ENCODE measurements at places on chromosomes 7 and 10.

GRCh38 chr10:132429281-132430230 lies 32.6 kb downstream of the PWWP2B start:
- DNase-seq: no peak

DNA sequence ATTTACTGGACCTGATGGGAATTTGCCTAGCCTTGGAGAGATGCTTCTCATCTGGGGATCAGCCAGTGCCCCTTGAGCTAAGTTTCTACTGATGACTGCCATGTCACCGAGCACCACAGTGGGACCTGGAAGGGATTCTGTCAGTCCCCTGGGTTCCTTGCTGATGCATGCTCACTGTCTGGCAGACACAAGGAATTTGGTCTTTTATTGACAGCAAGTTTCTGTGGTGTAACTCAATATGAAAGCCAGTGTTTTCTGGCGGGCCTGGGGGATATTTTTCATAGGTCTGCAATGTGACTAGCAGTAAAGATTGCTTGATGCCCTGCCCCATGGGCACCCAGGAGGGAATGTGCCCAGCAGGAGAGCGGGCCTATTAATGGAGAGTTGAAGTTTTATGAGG lies 30.7 kb downstream of the MAP3K8 start:
- DNase-seq: no peak

GRCh38 chr7:28330384-28331070 lies 81.8 kb upstream of the CREB5 start:
- DNase-seq: no peak

DNA sequence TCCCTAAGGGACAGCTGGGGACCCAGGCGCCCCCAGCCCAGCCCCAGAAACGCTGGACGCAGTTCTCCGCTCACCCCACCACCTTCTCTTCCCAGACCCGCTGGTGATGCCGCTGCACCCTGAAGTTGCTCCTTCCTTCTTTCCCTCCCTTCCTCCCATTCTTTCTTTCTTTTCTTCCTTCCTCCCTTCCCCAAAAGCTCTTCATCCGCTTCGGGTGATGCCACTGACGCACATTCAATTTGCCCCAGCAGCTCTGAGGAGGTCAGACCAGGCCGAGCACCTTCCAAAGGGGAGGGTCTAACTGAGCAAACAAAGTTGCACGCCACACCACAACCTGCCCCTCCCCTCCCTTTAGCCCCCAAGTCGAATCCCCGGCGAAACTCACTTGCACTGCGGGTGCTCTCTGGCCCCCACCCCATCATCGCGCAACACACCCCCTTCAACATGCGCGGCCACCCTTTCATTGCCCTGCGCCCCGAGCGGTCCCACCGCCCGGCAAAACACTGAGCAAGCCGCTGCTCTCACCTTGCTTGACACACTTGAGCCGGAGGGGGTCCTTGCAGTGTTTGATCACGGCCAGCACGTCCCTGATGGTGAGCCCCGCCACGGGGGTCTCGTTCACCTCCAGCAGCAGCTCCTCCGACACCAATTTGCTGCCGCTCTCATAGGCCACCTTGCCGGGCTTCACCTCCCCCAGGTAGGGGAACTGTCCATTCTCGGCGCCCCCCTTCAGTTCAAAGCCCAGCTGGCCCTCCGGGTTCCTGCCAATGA lies 787 bp downstream of the MAGI2 start:
- DNase-seq: peak; percentile 73

- peak; percentile 19 for DNase-seq
These were observed 78.1 kb downstream of the VSTM4 start for GRCh38 chr10:49037187-49037586.

DNA sequence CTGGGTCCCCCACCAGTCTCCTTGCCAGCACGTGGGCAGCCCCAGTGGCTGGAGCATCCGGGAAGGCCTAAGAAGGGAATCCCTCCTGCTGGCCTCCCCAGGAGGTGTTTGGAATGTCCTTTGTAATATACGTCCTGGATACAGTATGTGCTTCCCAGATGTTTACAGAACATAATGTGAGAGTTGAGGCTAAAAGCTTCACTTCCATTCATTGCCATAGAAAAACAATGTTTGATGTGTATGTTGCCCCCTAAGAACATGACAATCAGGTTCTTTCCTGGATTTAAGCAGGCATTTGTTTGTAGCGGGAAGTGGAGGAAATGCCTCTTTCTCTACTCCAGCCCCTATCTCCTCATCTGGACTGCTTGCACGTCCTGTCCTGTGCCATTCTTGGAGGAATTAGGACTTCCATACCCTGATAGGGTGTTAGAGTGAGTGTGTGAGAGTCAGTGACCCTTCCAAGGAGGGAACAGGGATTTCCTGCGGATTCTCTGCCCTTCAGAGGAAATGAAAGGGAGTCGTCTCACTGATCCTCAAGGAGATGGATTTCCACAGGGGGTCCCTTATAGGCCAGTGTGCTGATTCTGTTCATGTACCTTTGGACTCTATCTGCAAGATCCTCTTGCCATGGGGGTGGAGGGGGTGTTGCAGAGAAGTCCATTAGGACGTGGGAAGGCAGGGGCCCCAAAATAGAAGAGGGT lies 1.2 kb downstream of the IGFBP1 start:
- DNase-seq: no peak

DNA sequence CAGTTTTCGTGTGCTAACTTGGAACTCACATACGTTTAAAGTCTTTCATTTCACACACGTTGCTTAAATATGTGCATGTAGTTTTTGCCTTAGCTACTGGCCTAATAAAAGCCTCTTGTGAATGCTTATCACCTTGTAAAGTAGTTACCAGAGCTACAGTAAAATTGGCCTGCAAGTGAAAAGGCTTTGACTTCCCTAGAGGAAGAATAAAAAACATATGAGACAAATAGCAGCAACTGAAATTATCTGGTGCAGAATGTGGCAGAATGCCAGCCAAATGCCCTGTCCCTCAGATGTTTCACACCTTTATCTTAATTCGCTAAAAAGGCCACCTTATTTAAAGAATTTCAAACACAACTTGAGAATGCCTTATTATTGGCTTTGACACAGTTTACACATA lies 28.1 kb upstream of the RPA3 start:
- peak; percentile 10 for DNase-seq

DNA sequence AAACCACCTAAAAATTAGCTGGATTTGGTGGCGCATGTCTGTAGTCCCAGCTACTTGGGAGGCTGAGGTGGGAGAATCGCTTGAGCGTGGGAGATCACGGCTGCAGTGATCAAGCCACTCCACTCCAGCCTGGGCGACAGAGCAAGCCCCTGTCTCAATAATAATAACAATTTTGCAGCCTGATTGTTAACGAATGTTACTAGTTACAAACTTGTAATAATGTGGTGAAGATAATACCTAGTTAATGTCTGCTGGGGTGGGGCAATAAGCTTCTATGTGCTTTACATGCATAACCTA lies 1.2 kb upstream of the ATAD1 start:
- DNase-seq: no peak

GRCh38 chr7:89029864-89030263 lies 234.3 kb upstream of the TEX47 start:
- DNase-seq: peak; percentile 81

DNA sequence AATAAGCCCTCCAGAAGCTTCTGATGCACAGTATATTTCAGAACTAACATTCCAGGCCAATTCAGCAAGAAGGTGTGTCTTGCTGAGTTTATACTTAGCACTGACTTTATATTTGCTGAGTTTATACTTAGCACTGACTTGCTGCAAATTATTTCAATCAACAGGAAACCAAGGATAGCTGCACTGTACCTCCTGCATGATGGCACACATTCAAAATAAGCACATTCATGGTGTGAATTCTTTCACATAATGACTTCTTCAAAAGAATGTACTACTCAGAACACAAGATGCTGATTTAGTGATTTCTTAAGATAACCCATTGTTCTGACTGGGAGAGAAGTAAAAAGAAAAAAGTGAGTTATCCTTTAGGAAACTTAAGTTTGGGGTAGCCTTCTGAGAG lies 52.0 kb downstream of the JAZF1 start:
- no peak for DNase-seq

GRCh38 chr7:157335236-157335635 lies 1.6 kb upstream of the DNAJB6 start:
- DNase-seq: no peak

GRCh38 chr7:158734861-158735260 lies 30.3 kb upstream of the NCAPG2 start:
- no peak for DNase-seq

DNA sequence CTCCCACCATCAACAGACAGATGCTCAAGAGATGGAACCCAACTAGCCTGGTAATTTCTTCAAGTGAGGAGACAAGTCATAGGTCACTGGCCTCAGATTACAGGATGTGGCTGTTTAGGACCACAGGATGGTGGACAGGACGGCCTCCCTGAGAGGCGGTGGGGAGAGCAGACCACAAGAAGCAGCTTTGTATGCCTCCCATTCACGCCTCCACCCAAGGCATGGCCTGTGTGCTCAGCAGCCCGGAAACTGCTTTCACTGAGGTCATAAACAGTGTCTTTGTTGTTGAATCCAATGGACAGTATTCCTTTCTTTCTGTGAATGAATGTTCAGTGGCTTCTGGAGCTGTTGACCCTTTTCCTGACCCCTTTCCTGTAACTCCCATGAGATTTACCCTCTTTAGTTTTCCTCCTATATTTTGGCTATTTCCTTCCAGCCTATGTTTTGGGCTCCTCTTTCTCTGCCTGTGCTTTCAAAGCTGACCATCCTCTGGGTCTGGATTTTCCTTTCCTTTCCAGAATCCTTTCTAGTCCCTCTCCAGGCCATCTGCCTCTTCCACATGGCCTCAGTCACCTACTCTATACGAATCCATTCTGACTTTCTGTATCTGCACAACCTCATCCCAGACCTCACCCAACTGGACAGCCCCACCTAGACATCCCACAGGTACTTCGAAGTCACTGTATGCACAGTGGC lies 32.4 kb upstream of the INPP5F start:
- DNase-seq: no peak

DNA sequence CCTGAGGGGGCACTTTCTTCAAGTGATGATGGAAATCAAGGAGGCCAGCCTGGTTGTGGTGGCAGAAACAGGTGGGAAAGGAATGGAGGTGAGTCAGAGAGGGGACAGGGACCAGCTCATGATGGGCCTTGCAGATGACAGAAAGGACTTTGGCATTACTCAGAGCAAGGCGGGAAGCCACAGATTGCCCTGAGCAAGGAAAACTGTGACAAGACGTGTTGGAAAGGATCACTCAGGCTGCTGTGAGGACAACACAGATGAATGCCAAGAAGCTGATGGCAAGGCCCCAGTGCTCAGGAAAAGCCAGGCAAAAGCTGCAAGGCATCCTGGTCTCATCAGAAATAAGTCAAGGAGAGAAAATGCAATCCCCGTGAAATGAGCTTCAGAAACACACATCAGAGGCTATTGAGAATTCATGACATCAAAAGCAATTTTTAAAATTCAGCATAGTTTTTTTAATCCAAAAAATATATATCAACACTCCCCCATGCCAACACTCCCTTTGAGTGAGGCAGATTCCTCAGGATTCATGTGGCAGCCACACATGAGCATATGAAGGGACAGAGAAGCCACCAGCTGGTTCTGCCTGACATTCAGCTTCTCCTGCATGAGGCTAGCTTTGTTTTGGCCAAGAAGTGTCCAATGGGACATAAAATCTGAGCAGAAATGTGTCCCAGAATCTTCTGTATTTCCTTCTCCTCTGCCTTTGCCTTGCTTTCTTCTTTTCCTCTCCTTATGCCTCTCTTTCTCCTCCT lies 244.5 kb upstream of the MYO3A start:
- no peak for DNase-seq

DNA sequence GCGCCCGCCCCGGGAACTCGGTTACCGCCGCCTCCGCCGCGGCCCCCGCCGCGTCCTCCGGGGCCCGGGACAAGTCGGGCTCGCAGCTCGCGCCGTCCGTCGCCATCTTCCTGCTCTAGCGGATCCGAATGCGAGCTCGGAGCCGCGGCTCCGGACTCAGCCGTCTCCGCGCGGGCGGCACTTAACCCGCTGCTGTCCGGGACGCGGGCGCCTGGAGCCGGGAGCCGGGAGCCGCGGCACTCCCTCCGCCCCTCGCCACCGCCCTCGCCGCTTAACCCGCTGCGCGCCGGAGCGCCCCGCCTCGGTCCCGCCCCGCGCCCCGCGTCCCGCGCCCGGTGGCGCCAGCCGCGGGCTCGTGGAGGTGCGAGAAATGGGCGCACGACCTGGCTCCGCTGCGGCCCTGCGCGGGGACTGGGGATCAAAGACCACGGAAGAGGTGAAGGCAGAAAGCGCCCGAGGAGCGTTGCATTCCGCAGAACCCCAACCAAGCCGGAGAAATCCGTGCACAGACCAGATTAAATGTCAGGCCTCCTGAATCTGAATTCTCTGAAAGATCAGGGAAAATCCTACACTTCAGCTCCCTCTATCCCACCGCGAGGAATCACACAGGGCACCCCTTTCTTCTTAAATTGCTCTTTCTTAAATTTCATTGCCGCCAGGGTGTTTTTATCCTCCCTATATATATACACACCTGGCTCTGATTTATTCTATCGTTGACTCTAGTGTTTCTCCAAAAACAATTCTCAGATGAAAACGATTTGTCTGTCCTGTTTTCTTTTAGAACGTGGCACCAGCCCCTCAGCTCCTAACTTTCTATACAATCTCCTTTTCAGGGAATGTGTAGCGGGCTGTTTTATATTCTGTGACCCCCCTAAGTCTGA lies at the start of gene CTTNBP2:
TSS of gene CTTNBP2 (minus strand) at position 132 of the 881 bp plus-strand sequence. CDS start at position 106, 26 bp downstream.
- peak; percentile 40 for DNase-seq

GRCh38 chr10:335151-335800 lies 200.0 kb downstream of the ZMYND11 start:
- no peak for DNase-seq
